ENCODE measurements at places on chromosomes 2 and 18.

DNA sequence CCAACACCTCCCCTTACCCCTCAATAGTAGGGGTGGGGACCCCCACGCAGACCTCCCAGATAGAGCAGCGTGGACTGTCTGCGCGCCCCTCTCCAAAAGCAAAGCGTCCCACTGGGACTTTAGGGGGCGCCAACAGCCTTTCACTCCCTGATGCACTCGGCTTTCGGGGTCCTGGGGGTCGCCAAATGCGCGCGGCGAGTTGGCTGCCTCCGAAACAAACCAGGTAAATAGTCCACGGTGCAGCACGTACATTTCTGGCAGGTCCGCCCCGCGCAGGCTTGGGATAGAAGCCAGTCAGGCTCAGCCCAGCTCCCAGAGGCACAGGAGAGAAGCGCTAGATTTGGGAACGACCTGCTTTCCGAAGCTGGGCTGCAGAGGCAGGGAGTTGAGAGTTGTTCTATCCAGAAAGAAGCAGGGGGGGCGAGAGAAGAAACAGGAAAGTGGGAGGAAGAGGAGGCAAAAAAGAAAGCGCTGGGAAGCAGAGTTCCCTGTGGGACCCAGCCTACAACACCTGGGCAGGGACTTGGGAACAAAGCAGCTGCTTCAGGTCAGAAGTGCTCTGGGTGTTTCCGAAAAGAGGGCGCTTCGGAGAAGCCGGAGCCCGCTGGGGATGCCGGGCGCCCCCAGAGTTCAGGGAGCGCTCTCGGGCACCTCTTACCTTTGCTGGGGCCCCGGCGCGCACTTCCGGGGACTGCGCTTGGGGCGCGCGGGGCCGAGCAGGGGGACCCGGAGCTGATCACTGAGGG is 544 bp downstream of the EVA1A start:
- DNase-seq: peak; percentile 44

DNA sequence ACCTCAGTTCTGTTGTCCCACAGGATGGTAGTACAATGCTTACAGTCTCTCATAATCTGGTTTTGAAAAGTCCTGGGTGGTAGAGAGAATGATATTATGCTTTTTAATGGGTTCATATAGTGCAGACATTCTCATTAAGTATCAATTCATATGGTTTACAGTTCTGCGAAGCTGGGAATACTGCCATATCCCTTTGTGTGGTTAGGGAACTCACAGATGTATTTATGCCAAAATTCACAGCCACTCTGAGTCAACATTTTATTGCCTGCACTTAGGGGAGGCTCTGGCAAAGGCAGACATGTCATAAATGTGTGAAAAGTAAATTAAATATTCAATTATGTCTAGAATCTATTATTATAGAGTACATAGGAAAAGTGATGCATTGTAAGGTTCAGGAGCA is 808.2 kb downstream of the SUCLG1 start:
- DNase-seq: no peak

DNA sequence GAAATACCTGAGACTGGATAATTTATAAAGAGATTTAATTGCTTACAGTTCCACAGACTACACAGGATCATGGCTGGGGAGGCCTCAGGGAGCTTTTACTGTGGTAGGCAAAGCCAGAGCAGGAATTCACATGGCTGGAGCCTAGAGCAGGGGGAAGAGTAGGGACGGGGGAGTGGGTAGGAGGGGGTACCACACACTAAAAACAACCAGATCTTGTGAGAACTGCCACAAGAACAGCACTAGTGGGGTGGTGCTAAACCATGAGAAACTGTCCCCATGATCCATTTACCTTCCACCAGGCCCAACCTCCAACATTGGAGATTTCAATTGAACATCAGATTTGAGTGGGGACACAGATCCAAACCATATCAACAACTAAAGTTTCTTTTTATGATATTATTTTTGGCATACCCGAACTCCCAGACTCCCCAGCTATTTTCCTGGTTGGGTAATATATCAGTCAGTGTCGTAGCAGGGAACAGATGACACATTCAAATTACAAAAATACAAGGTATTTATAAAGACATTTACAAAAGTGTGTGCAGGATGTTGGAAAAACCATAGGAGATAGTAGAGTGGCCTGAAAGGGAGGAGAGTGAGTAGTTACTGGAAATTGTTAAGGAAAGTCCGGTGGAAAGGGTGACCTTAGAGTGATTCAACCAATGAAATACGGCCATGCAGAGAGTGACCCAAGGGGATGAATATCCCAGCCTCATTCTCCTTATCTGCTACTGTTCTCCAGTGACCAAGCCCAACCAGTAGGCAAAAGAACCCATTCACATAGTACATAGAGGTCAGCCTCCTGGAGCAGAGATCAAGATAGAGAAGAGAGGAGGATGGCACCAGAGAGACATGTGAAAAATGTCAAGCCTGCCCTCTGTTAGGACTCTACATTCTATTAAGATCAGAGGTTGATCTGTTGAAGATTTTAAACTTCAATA is 8.8 kb downstream of the RPL37A start:
- no peak for DNase-seq

- DNase-seq: no peak
These were observed 142.2 kb downstream of the EPHA4 start for GRCh38 chr2:221429741-221430491.

- DNase-seq: peak; percentile 49
These were observed 3.5 kb upstream of the SLC9A2 start for GRCh38 chr2:102615620-102616436.

- no peak for DNase-seq
These were observed 489 bp downstream of the TRMT61B start for GRCh38 chr2:28869494-28870145.

DNA sequence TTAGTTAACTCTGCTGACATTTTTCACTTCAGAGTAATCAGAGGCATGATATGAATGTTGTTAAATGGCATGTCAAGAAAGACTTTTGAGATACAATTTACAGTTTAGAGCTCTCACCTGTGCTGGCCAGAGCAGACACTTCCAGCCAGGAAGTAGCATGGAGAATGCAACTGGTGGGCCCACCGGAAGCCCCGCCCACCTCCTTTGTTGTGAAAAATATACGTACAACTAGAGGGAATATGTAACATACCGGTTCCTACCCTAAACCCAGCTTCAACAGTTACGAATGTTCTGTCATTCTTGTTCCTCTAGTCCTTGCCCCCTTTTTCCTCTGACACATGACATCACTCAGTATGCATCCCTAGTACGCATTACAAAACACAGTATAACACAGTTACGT is 70.2 kb upstream of the ITM2C start:
- no peak for DNase-seq
